Cardiac ventricle fibroblast (primary cell): ENCODE measurements at places on chromosomes 12 and 14. TPM values are rescaled to one million over a fixed set of nuclear protein-coding genes. Genes with fewer than 3 reads are reported as not detected.

The FAR2 gene
- total RNA-seq, result 5.6 and 7.3 TPM in 2 replicates

The TMBIM4 gene
- total RNA-seq, result 186 and 220 TPM in 2 replicates

The XRCC3 gene
- total RNA-seq, result 3.6 and 13.5 TPM in 2 replicates

The ITFG2 gene
- total RNA-seq, result 11.2 and 12.1 TPM in 2 replicates

The SYNDIG1L gene
- total RNA-seq, result not detected in 2 replicates

The SLCO1C1 gene
- total RNA-seq, result 0.25 TPM in 1 of 2 replicates, not detected in the other

The MSRB3 gene
- 25.6 and 31.1 TPM in 2 replicates for total RNA-seq

The NEDD1 gene
- total RNA-seq, result 6.7 and 8.0 TPM in 2 replicates

The TMEM132C gene
- 5.9 and 6.5 TPM in 2 replicates for total RNA-seq

The HOXC4 gene
- 0.05 TPM in 1 of 2 replicates, not detected in the other for total RNA-seq

The SCNN1A gene
- 1.9 and 7.8 TPM in 2 replicates for total RNA-seq

The TSPAN9 gene
- 22.4 and 23.5 TPM in 2 replicates for total RNA-seq

The RAPGEF3 gene
- total RNA-seq, result 1.2 and 1.9 TPM in 2 replicates

The DPPA3 gene
- not detected in 2 replicates for total RNA-seq

The GPR132 gene
- total RNA-seq, result not detected in 2 replicates

The TSHR gene
- not detected in 2 replicates for total RNA-seq

The OTUB2 gene
- 0.81 and 0.98 TPM in 2 replicates for total RNA-seq

The IRAK3 gene
- total RNA-seq, result 18.3 and 18.7 TPM in 2 replicates

The PTPN6 gene
- 0.20 TPM in 1 of 2 replicates, not detected in the other for total RNA-seq

The PRIM1 gene
- total RNA-seq, result 2.1 and 3.7 TPM in 2 replicates

The DLGAP5 gene
- 1.6 and 2.6 TPM in 2 replicates for total RNA-seq

The RNASE2 gene
- not detected in 2 replicates for total RNA-seq

The KRT5 gene
- total RNA-seq, result 0.78 and 1.4 TPM in 2 replicates

The KLRK1 gene
- not detected in 2 replicates for total RNA-seq

The DHRS2 gene
- 1.7 TPM in 1 of 2 replicates, not detected in the other for total RNA-seq

The KRT77 gene
- not detected in 2 replicates for total RNA-seq

The GZMH gene
- not detected in 2 replicates for total RNA-seq

The KIAA0586 gene
- 14.5 and 21.3 TPM in 2 replicates for total RNA-seq

The GRIP1 gene
- total RNA-seq, result not detected in 2 replicates

The GLRX5 gene
- 27.2 and 29.9 TPM in 2 replicates for total RNA-seq

The CLEC4D gene
- total RNA-seq, result not detected in 2 replicates

The CTSG gene
- not detected in 2 replicates for total RNA-seq

The LTB4R gene
- total RNA-seq, result 0.59 and 1.1 TPM in 2 replicates

The IFNG-AS1 gene
- total RNA-seq, result not detected in 2 replicates

The TOMM20L gene
- total RNA-seq, result not detected in 2 replicates

The ARHGEF25 gene
- 4.8 and 9.6 TPM in 2 replicates for total RNA-seq

The TMEM119 gene
- 21.3 and 27.7 TPM in 2 replicates for total RNA-seq

The CCDC197 gene
- total RNA-seq, result not detected in 2 replicates

The NELL2 gene
- 0.49 TPM in 1 of 2 replicates, not detected in the other for total RNA-seq

The GLIPR1L2 gene
- 1.3 and 3.3 TPM in 2 replicates for total RNA-seq

The SYNE3 gene
- total RNA-seq, result 34.0 and 36.8 TPM in 2 replicates

The AICDA gene
- not detected in 2 replicates for total RNA-seq

The PTCSC3 gene
- not detected in 2 replicates for total RNA-seq
